ENCODE measurements at places on chromosomes 4 and X. TPM values are rescaled to one million over a fixed set of nuclear protein-coding genes. Genes with fewer than 3 reads are reported as not detected.

CENPI gene
- total RNA-seq, result 4.3 TPM

GUCY1A1 gene
- total RNA-seq, result 0.09 TPM

NXF2B gene
- not detected for total RNA-seq

OSTC gene
- total RNA-seq, result 331 TPM

All from fibroblast of the aortic adventitia (primary cell).